Stimulated activated naive CD8-positive, alpha-beta T cell treated with anti-CD3 and anti-CD28 coated beads, Interleukin-15, amount 100 ng/mL, for 72 hours (primary cell): ENCODE measurements at places on chromosomes 7 and 10.

DNA sequence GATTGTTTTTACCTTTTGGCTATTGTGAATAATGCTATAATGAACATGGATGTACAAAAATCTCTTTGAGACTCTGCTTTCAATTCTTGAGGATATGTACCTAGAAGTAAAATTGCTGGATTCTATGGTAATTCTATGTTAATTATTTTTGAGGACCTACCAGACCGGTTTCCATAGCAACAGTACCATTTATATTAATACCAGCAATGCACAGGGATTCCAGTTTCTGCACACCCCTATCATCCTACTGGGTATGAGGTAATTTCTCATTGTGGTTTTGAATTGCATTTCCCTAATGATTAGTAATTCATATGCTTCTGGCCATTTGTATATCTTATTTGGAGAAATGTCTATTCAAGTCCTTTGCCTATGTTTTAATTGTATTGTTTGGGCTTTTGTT is 9.9 kb upstream of the PPP1R9A start:
- no peak for DNase-seq

GRCh38 chr7:17696422-17696821 is 243.9 kb downstream of the SNX13 start:
- no peak for DNase-seq

DNA sequence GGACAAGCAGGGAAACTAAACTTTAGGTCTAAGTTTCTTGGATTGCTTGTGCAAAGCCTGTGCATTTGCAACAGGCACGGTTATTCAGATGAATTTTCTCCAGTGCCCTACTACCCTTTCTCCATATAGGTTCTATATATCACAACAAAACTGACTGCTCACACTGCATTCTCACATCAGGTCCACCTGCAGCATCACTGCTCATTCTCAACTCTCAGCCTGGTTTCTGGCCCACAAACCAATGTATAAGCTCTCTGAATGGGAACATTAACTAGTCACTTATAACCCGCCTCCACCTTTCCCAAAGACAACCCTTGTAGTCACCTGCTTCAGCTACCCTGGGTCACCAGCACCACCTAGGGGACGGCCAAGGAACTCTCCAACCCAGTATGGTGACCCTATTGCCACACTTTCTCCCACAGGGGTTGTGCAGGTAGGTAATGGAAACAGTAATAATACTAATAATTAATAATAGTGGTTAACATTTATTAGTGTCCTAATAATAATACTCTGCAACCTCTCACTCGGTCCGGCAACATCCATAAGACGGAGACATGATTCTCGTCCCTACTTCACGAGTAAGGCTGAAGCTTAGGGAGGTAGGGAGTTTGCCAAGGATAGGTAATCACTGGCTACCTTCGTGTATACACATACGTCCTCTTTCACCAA is 97.3 kb downstream of the CLEC2L start:
- peak; percentile 54 for DNase-seq

DNA sequence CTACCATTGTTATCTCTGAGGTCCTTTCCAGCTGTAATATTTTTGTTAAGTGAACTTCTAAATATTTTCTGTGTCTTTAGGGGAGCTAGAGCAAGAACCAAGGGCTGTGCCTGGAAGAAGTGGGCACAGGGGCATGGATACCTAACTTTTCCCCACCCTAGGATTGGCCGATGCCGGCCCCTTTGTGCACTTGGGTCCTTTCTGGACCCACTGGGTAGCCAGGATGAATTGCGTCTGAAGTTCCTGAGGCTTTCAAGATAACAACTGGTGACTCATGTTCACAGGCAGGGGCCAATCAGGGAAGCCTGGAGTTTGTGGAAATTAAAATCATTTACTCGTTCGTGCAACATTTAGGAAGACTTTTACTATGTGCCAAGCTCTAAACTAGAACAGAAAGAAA is 758 bp downstream of the DPCD start:
- no peak for DNase-seq

DNA sequence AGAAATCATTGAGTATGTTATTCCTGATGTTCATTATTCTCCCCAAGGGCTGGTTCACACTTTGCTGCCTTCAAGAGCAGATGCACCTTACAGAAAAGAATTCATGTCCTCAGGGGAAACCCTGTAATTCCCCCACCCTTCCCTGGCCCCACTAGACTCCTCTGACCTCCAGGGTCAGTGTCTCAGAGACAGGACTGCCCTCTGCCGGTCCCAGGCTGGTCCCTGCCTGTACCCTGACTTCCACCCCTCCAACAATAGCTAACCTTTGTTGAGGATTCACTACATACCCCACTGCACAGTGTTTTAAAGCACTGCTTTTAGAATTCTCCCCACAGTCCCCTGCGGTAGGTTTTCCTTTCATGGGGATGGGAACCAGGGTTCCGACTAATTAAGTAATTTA is 4.4 kb upstream of the SEPHS1 start:
- no peak for DNase-seq

DNA sequence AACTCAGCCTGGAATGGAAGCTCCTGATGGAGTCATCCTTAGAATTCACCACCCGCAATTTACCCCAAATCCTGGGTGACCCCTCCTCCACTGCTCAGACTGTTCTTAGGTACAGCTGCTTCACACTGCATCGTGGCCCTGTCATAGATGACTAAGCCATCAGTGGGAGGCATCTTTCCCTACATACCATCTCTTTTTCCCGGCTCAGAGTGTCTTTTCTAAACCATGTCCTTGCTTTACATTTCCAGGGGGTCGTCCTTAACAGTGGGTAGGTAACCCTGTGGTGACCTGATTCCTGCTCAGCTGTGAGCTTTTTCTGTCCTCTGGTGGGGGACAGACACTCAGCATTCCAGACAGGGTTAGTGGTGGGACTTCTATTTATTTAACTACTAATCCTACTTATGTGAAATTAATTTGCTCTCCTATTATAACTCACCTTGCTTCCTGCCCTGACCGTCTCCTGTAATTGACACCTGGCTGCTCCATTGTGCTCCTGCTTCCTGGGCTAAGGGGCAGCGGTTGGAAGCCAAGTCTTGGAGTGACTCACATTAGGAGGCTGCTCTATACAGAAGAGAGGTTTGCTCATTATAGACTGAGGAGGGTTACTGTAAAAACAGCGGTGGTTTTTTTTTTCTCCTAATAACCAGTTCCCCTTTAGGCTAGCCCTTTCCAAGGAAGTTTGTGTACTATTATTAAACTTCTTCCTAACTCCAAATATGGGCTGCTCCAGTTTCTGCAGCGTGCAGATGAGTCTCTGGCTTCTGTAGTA is 40.6 kb downstream of the PYROXD2 start:
- no peak for DNase-seq

GRCh38 chr10:70410608-70411007 is 6.7 kb downstream of the EIF4EBP2 start:
- DNase-seq = no peak

GRCh38 chr7:140364819-140365218 is 33.5 kb downstream of the SLC37A3 start:
- no peak for DNase-seq

- no peak for DNase-seq
Observed at GRCh38 chr10:58867683-58868082, 308.8 kb upstream of the PHYHIPL start.

DNA sequence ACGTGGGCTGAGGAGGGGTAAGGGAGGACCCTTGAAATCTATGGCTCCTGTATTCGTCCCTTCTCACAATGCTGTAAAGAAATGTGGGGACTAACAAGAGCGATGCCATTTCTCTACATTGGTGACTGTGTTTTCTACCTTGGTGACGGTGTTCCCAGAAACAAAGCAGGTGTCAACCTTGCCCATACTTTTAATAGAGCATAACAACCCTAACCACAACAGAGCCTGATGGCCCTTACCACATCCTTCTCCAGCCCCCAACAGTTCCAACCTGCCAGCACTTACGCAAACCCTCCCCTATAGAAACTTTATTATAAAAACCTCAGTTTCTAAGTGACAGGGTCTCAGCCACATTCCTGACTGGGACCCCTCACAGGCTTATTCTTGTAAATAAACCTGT is 28.2 kb upstream of the ADCYAP1R1 start:
- peak; percentile 21 for DNase-seq

DNA sequence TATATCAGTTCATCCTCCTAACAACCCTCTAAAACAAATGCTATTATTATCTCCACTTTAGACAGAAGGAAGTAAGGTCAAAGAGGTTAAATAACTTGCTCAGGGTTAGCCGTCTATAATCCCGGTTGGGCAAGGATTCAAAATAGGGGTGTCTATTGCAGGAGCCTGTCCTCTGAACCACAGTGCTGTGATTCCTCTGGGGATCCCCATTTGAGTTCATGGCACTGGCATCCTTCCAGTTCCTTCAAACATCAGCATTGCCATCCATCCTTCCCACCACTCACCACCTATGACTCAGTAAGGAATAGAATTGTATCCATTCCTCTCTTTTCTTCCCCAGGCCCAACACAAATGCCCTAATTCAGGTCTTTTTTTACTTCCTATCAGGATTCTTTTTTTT is 25.6 kb downstream of the HPS6 start:
- DNase-seq = no peak

GRCh38 chr7:70356787-70357328 is 758.6 kb downstream of the AUTS2 start:
- no peak for DNase-seq

DNA sequence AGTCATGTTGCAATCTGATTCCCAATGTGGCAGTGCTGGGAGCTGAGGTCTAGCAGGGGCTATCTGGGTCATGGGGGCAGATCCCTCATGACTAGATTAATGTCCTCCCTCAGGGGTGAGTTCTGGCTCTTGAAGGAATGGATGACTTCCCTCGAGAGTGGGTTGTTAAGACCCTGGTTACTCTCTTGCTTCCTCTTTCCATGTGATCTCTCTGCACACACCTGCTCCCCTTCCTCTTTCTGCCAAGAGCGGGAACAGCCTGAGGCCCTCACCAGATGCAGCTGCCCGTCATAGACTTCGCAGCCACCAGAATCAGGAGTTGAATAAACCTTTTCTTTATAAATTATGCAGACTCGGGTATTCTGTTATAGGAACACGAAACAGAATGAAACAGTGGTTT is 37.8 kb downstream of the SFMBT2 start:
- DNase-seq = no peak

- no peak for DNase-seq
Observed at GRCh38 chr7:18803923-18804322, 308.4 kb downstream of the HDAC9 start.

- DNase-seq = no peak
Observed at GRCh38 chr10:13475124-13475523, 53.7 kb downstream of the BEND7 start.

DNA sequence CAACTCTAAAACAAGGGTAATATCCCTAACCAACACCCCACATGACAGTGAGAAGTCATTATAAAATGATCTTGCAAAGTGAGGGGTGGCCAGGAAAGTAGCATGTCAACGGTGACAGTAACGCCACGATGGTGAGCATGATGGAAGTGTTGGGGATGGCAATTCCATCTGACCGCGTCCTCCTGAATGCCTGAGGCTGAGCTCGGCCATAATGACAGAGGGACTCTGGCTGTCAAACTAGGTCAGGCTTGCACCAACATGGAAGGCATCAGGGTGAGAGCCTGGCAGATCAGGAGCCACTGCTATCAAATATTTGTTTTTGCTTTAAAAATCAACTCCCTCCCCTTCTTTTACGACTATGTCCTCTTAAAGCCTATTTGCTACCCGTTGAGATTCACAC is 55.7 kb upstream of the EFCAB10 start:
- DNase-seq = no peak

DNA sequence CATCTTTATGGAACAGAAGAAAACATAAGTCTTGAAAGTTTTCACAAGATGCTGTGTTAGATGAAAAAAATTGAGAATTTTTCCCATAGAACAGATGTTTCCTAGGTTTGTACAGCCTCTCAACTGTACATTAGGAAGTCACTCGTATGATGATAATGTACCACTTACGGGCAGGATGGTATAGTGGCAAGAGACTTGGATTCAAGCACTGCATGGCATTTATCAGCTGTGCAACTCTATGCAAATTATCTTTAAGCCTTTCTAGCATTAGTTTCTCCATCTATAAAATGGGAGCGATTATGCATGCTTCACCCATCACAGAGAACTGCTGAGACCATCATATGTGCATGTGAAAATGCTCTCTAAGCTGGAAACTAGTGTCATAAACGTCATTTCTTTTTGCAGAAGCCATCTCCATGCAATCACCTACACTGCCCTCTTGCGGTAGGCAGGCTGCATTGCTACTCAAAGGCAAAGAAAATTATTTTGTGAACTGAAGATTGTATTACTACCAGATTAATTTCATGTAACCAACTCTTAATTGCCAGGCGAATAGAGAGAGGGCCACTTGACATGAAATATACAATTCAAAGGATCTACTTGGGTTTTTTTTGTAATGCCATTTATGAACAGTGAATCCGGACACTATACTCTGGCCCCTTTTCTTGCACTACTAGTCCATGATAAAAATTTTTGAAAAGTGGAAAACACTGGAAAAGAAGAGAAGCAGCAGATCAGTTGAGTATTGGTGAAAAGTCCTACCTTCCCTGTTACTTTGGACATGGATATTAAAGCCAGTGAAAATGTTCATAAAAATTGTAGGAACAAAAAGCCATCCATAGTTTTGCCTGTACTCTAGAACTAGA is 102.3 kb downstream of the JAZF1 start:
- peak; percentile 40 for DNase-seq

GRCh38 chr10:111482621-111483216 is 405.9 kb downstream of the ADRA2A start:
- DNase-seq = no peak

- no peak for DNase-seq
Observed at GRCh38 chr7:117247809-117248208, 75.0 kb downstream of the WNT2 start.

DNA sequence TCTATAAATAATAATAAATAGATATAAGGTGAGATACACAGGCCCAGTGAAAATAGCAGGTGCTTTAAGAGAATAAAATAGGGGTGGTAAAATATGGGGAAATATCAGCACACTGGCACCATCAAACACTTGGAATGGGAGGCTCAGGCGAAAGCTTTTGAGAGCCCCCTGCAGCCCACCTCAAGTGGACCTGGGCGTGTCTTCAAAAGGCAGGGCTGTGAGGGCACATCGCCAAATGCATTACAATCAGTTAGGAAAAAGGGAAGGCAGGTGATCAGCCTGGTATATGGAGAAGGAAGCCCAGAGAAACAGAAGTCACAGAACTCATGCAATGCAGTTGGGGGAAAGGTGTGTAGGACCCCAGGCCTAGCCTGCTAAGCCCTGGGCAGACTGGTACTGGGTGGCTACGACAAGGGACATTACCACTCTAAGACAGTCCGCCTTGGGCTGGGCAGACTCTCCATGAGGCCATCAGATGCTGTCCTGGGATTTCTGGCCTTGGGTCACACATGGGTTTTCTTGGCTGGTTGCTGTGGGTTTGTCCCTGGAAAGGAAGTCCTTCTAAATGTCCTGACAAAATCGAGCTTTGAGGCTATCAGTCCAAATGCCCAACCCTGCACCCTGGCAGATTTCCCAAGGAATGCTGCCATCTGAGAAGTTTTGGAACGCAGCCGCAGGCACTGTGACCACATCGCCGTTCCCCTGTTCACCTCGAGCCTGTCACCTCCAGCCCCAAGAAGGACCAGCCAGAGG is 330.6 kb downstream of the GRID1 start:
- DNase-seq = no peak

- DNase-seq = no peak
Observed at GRCh38 chr7:36148422-36149065, 4.5 kb upstream of the EEPD1 start.

GRCh38 chr10:83682414-83682813 is 456.9 kb upstream of the GHITM start:
- DNase-seq = no peak

GRCh38 chr10:49174926-49175500 is 13.2 kb downstream of the TMEM273 start:
- no peak for DNase-seq
